ENCODE measurements at places on chromosomes 1 and 21.

GRCh38 chr1:66770240-66770639, 18.0 kb downstream of the DYNLT5 start:
- H3K36me3 ChIP-seq = no peaks in the 10 kb centered on the region
- no peak for DNase-seq
- no peak overlapping the region for H3K27ac ChIP-seq

DNA sequence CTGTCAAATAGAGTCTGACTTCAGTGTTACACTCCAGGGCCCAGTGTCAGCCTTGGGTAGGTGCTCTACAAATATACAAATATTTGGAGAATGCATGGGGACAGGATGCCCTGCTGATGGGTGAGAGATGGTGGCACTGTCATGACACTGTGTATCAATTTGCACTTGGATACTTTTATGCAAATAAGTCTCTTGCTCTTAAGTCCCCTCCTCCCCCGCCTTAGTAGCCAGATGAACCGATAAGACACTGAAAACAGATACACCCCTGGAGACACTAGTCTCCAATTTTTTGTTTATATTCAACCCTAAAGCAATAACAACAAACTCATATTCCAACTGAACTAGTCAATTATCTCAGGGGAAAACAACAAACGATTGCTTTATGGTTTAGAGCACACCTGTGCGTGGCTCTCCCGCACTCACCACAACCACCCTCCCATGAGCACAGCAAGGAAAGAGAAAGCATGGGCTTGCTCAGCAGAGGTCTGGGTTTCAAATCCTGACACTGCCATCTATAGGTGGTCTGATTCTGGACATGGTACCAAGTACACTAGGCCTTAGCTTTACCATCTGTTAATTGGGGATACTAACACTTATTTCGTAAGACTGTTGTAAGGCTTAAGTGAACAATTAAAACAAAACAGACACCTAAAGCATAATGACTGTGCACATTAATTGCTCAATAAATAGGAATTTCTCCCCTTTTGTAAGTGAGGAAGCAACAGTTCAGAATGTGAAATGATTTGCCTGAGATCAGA, 50.3 kb downstream of the HIVEP3 start:
- no peaks in the 10 kb centered on the region for H3K4me1 ChIP-seq
- H3K27me3 ChIP-seq = no peaks in the 10 kb centered on the region
- no peak overlapping the region for H3K4me3 ChIP-seq
- no peak for DNase-seq
- H3K36me3 ChIP-seq = no peaks in the 10 kb centered on the region
- H3K27ac ChIP-seq = no peak overlapping the region

DNA sequence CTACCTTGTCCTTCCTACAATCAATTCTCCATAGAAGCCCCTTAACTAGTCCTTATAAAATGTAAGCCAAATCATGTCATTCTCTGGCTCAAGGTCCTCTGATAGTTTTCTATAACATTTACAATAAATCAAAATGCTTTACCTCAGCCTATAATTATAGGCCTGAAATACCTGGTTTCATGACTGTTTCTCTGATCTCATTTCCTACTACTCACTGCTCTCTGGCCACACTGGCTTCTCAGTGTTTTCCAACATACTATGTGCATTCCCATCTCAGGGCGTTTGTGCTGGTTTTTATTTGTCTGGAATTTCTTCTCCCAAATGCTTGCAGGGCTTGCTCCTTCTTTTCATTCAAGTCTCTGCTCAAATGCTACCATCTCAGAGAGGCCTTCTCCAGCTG, 67.9 kb upstream of the MAGI3 start:
- DNase-seq = no peak
- no peaks in the 10 kb centered on the region for H3K27me3 ChIP-seq
- H3K4me3 ChIP-seq = no peak overlapping the region
- no peaks in the 10 kb centered on the region for H3K36me3 ChIP-seq

GRCh38 chr1:3384407-3384806, 70.1 kb upstream of the ARHGEF16 start:
- H3K36me3 ChIP-seq = no peaks in the 10 kb centered on the region
- no peak overlapping the region for H3K4me3 ChIP-seq
- H3K27me3 ChIP-seq = peaks cover 6% of the 10 kb centered on the region
- no peaks in the 10 kb centered on the region for H3K4me1 ChIP-seq
- no peak for DNase-seq
- no peak overlapping the region for H3K27ac ChIP-seq

- no peak overlapping the region for H3K27ac ChIP-seq
- peak; percentile 95 for DNase-seq
- no peaks in the 10 kb centered on the region for H3K27me3 ChIP-seq
- H3K36me3 ChIP-seq = no peaks in the 10 kb centered on the region
These were observed 52.4 kb upstream of the USP1 start for GRCh38 chr1:62384276-62385005.

GRCh38 chr1:203126866-203127665, 460 bp upstream of the ADORA1 start:
- H3K4me1 ChIP-seq = peaks cover 14% of the 10 kb centered on the region
- H3K27me3 ChIP-seq = peaks cover 7% of the 10 kb centered on the region
- H3K27ac ChIP-seq = no peak overlapping the region
- no peak for DNase-seq

DNA sequence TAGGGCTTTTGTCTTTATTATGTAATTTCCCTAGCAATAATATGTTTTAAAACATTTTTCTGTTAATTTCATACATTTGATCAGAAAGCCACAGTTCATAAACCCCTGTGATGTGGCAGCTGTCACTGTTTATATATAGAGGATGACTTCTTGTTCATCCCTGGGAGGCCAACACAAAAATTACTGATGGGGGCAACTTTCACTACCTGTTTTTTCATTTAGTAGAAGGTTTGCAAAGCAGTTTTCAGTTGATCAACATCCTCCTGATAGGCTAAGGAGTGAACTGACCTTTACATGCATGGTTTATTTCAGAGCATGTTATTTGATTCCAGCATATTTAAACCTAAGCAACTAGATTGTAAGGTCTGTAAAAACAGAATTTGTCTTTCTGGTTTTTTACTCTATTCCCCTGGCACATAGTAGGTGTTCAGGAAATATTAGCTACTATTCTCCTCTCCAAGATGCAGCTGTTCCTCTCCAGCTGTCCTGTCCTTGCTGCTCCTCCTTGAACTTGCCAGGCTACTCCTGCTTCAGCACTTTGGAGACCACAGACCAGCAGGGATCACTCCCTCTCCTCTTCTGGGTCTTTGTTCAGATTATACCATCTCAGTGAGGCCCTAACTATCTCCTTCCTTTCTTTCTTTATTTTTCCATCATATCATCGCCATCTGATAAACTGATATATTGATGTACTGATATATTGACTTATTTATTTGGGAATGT, 54.7 kb downstream of the ROR1 start:
- H3K4me1 ChIP-seq = peaks cover 61% of the 10 kb centered on the region
- H3K36me3 ChIP-seq = no peaks in the 10 kb centered on the region
- H3K27ac ChIP-seq = no peak overlapping the region

DNA sequence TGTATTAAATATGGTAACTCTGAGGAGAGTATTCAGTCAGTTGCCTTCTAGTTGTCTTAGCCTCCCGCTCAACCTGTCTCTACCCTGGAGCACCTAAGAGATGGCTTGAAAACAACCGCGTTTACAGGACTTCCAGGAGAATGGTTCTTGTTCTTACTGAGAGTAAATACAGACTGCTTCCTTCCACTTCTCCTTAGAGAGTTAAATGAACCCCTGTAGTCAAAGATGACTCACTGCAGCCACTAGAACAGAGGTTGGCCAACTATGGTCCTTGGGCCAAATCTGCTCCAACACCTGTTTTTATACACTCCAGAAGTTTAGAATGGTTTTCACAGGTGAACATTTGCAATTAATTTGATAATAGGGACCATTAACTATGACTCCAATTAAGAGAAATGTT, 60.1 kb upstream of the ASB17 start:
- no peak overlapping the region for H3K4me3 ChIP-seq
- no peaks in the 10 kb centered on the region for H3K4me1 ChIP-seq
- H3K27ac ChIP-seq = no peak overlapping the region
- H3K36me3 ChIP-seq = no peaks in the 10 kb centered on the region

GRCh38 chr21:14383596-14384180, 742 bp upstream of the HSPA13 start:
- DNase-seq = no peak
- H3K4me1 ChIP-seq = peaks cover 9% of the 10 kb centered on the region
- H3K4me3 ChIP-seq = peak overlapping the region; percentile 56
- no peaks in the 10 kb centered on the region for H3K27me3 ChIP-seq
- H3K27ac ChIP-seq = peak overlapping the region; percentile 91

DNA sequence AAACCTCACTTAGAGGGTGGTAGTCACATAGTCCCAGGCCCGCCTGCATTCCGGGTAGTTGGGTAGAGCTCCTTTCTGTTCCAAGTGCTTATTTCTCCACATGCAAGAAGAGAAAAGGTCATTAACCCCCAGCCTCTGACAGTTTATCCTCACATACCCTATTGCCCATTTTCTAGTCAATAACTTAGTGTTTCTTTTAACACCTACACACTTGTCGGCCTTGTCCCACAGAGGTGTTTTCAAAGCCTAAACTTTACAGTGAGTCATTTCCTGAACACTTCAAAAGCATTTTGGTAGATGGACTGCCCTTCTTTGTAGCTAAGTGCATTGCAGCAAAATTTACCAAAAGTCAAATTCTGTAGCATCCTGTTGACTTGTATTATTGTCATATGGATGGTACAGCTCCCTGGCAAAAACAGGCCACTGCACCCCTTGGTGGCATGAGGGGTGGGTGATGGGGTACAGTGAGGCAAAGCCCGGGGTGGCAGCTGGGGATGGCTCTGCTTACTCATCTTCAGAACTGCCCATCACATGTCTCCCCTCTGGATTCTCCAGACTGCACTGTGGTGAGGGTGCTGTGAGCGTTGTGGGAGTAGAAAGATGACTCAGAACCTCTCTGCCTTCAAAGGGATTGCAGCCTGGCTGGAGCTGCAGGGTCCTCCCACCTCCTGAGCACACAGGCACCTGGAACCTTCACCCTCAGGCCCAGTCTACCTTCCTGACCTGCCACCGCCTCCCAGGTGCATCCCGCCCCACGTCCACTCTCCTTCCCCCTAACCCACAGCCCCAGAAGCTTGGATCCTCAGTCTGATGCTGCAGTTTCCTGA, 45.8 kb upstream of the DMRTB1 start:
- no peak for DNase-seq
- no peaks in the 10 kb centered on the region for H3K36me3 ChIP-seq
- H3K27me3 ChIP-seq = peaks cover 4% of the 10 kb centered on the region

DNA sequence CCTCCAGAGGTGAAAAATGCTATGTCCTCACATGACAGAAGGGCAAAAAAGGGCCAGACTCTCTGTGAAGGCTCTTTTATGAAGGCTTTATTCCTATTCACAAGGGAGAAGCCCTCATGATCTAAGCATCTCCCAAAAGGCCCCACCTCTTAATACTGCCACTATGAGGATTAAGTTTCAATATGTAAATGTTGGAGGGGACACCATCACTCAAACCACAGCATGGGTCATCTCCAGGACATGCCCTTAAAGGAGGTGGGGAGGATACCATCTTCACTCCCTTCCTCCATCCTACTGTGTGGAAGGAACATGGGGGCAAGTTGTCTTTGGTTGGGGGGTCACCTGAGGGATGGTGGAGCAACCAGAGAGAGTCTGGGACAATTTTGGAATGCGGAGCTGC, 170.1 kb downstream of the TRIM33 start:
- no peaks in the 10 kb centered on the region for H3K36me3 ChIP-seq
- no peaks in the 10 kb centered on the region for H3K27me3 ChIP-seq
- H3K4me3 ChIP-seq = no peak overlapping the region
- peaks cover 11% of the 10 kb centered on the region for H3K4me1 ChIP-seq
- no peak for DNase-seq
- H3K27ac ChIP-seq = no peak overlapping the region

- no peaks in the 10 kb centered on the region for H3K36me3 ChIP-seq
- H3K4me1 ChIP-seq = no peaks in the 10 kb centered on the region
- H3K27me3 ChIP-seq = no peaks in the 10 kb centered on the region
- no peak overlapping the region for H3K4me3 ChIP-seq
These were observed 738.8 kb downstream of the PTPRU start for GRCh38 chr1:29975036-29975694.

DNA sequence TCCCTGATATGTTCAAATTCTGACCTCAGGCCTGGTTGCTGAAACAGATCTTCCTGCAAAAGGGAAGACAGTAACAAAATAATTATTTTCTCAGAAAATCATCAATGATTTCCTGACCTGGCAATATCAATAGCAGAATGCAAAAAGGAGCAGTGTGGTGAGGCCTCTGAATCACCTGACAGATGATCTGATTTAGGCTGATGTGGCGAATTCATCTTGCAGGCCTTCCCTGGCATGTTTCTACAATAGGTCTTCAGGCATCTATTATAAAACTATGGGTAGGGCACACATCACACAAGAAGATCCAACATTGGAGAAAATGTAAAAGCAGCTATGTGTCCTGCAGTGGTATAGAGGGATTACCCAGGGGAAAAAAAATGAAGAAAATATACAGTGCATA, 7.1 kb upstream of the MTF1 start:
- no peaks in the 10 kb centered on the region for H3K4me1 ChIP-seq
- no peak for DNase-seq
- no peak overlapping the region for H3K4me3 ChIP-seq
- H3K27ac ChIP-seq = no peak overlapping the region

DNA sequence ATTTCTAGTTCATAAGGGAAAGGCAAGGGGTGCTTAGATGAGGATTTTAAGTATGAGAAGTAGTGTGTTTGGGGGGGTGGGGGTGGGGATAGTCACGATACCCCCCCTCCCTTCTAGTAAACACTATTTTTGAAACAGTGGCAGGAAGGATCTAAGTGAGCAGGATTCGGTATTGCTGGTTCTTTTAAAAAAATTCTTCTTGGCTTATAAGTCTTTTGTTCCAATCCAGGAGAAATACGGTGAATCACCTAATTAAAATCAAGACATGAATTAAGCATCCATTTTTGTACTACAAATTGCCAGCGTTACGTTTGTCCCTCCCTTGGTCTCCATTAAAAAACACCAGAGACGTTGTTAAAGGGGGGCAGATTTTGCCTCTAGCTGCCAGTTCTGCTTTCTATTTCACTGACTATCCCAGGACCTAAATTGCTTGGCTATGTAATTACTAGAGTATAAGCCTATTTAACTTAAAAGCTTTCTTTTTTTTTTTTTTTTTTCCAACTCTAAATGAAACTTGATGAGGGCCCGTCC, 911 bp downstream of the LMO4 start:
- H3K4me1 ChIP-seq = peaks cover 9% of the 10 kb centered on the region
- peak overlapping the region; percentile 57 for H3K4me3 ChIP-seq
- peak; percentile 71 for DNase-seq
- H3K36me3 ChIP-seq = peaks cover 41% of the 10 kb centered on the region
- H3K27me3 ChIP-seq = no peaks in the 10 kb centered on the region

GRCh38 chr1:155207806-155208540, at the start of gene THBS3:
THBS3 (minus strand) TSS chr1:155207897; CDS start chr1:155207876, 21 bp downstream.
- H3K4me1 ChIP-seq = peaks cover 7% of the 10 kb centered on the region
- peaks cover 8% of the 10 kb centered on the region for H3K36me3 ChIP-seq
- peak within 1 kb of the TSS; percentile 90 for H3K27ac ChIP-seq
- no peaks in the 10 kb centered on the region for H3K27me3 ChIP-seq

DNA sequence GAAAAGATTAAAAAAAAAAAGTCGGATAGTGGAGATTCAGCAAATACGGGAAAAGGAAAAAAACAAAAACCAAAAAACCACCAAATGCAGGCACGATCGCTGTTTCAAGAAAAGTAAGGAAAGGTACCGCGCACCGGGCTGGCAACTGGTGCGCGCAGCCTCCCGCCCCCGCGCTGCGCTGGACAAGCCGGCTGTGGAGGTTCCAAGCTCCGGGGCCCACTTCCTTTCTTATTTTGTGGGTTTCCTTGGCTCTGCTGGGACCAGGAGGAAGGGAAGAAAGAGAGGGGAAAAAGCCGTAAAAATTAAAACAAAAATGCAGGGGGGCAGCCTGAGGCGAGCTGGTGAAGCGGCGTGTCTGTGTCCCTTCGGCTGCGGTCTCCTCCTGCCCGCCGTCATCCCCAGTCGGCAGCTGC, 233 bp downstream of the ADAMTS5 start:
- H3K27me3 ChIP-seq = peaks cover 13% of the 10 kb centered on the region
- peak overlapping the region; percentile 6 for H3K4me3 ChIP-seq
- H3K27ac ChIP-seq = no peak overlapping the region
- H3K36me3 ChIP-seq = no peaks in the 10 kb centered on the region

GRCh38 chr21:38664841-38665240, 140.9 kb upstream of the ETS2 start:
- H3K4me1 ChIP-seq = peaks cover 5% of the 10 kb centered on the region
- H3K27me3 ChIP-seq = peaks cover 6% of the 10 kb centered on the region
- H3K27ac ChIP-seq = no peak overlapping the region

Data from lung (tissue), 17 donors.